ELR (cell line): ENCODE measurements at places on chromosomes 11 and 22.

GRCh38 chr11:28981381-28981780 lies 873.2 kb downstream of the METTL15 start:
- DNase-seq: peak; percentile 25

- no peak for DNase-seq
These were observed 6.4 kb upstream of the QSER1 start for GRCh38 chr11:32886180-32886579.

GRCh38 chr11:115348416-115348815 lies 155.8 kb downstream of the CADM1 start:
- DNase-seq: no peak

GRCh38 chr11:116657842-116658825 lies 114.7 kb downstream of the BUD13 start:
- DNase-seq: peak; percentile 16

DNA sequence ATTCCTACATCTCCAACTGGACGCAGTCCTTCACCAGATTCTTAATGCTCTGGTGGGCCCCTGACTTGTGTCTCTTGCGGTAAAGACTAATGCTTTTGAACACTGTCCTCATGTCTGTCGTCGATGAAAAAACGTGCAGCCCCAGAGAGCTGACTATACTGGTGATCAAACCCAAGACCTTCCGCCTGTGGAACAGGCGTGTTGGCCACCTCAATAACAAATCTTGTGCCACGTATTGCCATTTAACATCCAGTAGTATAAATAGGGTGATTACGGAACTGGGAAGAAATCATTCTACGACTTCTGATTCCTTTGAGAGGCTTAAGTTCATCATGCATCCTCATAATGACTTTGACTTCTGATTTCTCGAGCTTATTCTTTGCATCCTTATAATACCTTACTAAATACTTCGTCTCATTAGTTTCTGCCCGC lies 45.6 kb downstream of the OR4D9 start:
- DNase-seq: peak; percentile 65

DNA sequence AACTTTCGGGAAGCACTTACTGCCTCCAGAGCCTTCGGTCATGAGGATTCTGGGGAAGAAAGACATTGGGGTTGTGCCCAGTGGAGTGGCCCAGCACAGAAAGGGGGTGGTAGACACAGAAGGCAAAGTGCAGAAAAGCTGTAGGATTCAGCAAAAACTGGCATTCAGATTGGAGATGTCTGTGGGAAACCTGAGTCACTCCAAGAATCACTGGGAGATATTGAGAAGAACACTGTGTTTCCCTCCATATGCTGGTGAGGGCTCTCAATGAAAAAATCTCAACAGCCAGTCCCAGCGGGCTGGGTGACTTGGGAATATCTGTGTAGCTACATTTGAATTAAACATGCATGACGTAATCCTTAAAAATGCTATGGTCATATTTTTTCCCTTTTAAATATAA lies 61.2 kb upstream of the RCN1 start:
- no peak for DNase-seq

DNA sequence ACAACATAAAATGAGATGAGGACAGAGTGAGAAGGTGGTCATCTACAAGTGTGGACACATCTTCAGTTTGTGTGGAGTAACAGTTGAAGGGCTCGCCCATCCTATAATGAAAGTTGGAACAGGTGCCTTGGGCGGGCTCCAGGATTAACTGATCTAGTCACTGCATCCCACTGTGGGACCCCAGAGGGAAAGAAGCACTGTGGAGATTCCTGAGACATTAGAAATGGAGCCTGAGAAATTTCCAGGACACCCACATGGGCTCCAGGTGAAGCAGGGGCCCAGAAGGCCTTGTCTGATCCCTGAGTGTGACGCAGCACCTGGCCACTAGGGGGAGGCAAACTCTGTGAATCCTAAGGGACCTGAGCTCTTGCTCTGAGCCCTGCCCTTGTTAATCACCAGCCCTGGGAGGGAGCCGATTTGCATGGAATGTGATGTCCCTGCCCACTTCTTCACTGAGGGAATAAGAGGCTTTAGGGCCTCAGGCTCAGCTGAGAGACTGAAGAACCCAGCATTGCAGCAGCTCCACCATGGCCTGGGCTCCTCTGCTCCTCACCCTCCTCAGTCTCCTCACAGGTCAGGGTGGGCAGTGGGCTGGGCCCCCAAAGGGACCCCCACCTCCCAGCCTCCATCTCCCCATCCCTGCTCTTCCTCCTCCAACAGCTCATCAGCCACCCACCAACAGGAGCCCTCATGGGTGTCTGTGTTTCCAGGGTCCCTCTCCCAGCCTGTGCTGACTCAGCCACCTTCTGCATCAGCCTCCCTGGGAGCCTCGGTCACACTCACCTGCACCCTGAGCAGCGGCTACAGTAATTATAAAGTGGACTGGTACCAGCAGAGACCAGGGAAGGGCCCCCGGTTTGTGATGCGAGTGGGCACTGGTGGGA lies 98.4 kb downstream of the VPREB1 start:
- peak; percentile 48 for DNase-seq

GRCh38 chr11:64723117-64723906 lies at the start of gene NRXN2:
NRXN2 (minus strand) TSS chr11:64723197; CDS start chr11:64713699, 9,498 bp downstream.
- peak; percentile 83 for DNase-seq

DNA sequence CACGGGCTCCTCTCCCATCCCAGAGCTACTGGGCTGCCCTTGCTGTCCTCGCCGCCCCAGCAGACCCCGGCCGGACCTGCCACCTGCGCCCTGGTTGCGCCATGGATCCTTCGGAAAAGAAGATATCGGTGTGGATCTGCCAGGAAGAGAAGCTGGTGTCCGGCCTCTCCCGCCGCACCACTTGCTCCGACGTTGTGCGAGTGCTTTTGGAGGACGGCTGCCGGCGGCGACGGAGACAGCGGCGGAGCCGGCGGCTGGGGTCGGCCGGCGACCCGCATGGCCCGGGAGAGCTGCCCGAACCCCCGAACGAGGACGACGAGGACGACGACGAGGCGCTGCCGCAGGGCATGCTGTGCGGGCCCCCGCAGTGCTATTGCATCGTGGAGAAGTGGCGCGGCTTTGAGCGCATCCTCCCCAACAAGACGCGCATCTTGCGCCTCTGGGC lies 382 bp downstream of the RASSF10 start:
- no peak for DNase-seq

GRCh38 chr11:77069969-77070582 lies 3.3 kb downstream of the CAPN5 start:
- no peak for DNase-seq

GRCh38 chr11:27995083-27995482 lies 112.9 kb downstream of the KIF18A start:
- DNase-seq: peak; percentile 77

- no peak for DNase-seq
These were observed 341.3 kb downstream of the CADM1 start for GRCh38 chr11:115162919-115163318.

GRCh38 chr11:92848578-92848977 lies 120.9 kb upstream of the MTNR1B start:
- DNase-seq: no peak

DNA sequence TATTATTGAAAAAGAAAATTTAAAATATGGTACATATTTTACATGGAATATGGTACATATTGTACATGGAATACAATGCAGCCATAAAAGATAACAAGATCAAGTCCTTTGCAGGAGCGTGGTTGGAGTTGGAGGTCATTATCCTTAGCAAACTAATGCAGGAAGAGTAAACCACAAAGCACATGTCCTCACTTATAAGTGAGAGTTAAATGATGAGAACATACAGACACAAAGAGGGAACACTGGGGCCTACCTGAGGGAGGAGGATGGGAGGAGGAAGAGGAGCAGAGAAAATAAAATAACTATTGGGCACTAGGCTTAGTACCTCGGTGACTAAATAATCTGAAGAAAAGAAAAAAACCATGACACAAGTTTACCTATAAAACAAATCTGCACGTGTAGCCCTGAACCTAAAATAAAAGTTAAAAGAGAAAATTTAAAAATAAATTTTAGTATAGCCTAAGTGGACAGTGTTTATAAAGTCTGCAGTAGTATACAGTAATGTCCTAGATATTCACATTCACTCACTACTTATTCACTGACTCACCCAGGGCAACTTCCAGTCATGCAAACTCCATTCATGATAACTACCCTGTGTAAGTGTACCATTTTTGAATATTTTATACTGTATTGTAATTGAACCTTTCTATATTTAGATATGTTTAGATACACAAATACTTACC lies 204.4 kb downstream of the FAM76B start:
- DNase-seq: peak; percentile 80

GRCh38 chr11:130394615-130395014 lies 33.8 kb downstream of the ADAMTS8 start:
- no peak for DNase-seq

GRCh38 chr11:17347676-17348075 lies 3.9 kb upstream of the NCR3LG1 start:
- DNase-seq: peak; percentile 13

DNA sequence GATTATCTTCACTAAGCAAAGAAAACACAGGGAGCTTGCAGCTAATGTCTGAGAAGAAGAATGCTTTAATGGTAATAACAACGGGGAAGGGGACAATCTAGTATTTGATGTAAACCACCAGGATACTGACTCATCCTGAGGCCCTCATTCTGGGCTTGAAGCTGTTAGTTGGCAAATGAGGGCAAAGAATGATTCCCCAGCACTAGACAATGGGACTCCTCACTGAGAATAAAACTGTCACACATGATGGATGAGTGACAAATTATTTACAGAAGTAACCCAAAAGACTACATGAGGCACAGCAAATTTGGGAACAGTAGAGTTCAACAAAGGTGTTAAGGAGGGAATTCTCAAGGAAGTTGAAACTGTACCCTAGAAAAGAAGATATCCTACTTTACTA lies 76.3 kb downstream of the FAM168A start:
- DNase-seq: peak; percentile 53

- no peak for DNase-seq
These were observed 21.8 kb downstream of the DCUN1D5 start for GRCh38 chr11:103070142-103070541.

DNA sequence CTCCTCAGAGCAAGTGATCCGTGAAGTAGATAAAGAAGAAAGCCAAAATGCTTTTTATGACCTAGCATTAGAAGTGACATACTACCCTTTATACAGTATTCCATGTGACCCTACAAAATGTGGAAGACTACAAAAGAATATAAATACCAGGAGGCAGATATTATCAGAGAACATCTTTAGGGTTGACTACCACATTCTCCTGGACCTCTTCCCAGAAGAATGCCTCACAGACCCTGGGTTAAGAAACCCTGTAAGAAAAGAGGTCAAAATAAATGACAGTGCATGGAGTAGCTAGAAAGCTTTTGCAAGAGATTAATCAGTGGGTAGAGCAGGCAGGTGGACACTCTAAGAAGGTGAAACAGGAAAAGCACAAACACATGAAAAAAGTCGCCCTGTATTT lies 69.2 kb downstream of the FANCF start:
- no peak for DNase-seq

DNA sequence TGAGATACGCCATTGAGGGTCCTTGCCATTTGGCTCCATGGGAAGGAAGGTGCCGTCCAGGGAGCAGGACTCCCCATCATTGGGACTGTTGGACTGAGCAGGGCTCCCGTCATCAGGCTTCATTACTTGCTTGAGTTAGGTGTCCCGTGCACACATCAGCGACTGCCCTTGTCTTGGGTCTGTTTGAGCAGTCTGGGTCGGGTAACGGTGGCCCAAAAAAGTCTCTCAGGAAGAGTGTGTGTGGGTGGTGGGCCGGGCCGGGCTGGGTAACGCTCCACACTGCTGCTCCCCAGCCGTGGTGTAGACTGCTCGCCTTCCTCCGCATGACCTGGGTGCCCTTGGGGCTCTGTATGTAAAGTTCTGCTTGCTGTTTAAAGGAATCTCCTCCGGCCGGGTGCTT lies 293.5 kb downstream of the TBC1D22A start:
- no peak for DNase-seq

DNA sequence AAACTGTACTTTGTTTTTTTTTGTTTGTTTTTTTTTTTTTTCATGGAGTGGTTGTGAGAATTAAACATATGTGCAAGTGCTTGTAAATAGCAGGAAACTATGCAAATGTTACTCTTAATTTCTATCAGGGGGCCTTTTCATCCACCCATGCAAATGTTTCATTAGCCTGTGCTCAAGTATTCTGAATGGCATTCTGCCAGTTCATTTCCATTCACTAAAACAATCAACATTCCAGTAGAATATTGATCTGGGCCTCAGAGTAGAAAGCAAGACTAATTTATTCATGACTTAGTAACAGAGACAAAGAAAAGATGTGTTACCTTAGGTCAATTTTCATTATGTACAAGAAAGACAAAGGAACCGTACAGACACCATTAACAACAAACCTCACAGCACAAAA lies 971.4 kb downstream of the DLG2 start:
- DNase-seq: no peak

DNA sequence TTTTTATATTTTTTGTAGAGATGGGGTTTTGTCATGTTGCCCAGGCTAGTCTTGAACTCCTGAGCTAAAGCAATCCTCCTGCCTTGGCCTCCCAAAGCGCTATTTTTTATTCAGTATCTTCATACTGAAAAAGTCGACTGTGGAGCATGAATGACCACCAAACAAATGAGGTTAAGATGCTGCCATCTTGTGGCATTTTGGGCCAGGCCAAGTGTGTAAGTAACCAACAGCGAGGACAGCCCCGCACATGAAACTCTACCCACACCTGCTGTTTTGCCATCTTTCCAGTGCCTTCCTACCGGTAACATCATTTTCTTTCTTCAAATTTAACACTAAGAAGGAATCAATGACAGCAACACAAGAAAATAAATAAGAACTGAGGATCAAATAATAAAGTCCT lies 32.2 kb upstream of the AQP11 start:
- DNase-seq: peak; percentile 50

DNA sequence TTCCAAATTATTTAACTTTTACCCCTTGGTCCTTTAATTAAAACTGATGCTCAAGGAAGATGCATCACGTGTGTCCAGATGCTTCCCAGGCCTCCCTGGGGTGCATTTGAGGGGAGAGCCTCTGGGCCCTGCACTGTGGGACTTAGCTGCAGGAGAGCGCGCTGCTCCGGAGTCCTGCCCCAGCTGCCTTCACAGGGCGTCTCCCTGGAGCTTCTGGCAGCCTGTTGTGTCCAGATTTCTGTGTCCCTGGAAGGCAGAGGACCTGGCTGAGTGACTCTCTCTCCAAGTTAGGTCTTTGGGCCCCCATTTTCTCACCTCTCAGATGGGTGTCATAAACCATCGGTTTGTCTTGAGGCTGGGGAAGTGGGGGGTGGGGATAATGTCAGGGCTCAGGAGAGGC lies 3.0 kb downstream of the ARHGAP8 start:
- no peak for DNase-seq

DNA sequence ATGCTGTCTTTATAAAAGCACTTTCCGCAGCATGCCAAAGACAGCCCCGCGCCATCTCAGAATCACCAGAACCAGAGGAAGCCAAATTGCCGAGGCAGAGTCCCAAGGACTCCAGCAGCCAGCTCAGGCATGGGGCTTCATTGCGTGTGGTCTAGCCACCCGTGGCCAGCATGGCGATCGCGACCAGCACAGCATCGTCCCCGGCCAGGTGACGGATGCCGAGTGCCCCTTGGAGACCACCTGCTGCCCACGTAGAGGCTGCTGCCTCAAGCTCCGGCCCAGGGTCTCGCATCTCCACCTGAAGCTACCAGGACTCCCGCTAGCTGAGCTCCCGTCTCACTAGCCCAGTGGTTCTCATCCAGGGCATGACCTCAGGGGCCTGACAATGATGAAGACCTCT lies 92.7 kb downstream of the TRMU start:
- no peak for DNase-seq
